ELF-1 (cell line): ENCODE measurements at places on chromosomes 11 and 22.

GRCh38 chr22:30920407-30920806 lies 48.2 kb downstream of the MORC2 start:
- DNase-seq = peak; percentile 77

DNA sequence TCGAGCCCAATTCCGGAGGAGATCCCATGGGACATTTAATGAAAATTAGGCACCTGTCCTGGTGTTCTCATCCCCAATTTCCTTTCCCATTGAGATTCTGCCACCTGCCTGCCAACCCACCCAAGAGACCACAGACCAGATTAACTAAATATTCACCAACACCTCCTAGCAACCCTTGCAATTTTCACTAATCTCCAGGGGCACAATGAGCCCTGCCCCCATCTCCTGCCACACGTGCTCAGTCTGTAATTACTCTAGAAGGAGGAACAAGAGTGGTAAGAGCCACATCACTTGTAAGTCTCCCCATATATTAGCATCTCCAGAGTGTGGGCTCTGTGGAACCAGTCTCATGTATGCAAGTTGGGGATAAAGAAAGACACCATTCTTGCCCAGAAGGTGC lies 38.0 kb downstream of the IL18BP start:
- DNase-seq = no peak

DNA sequence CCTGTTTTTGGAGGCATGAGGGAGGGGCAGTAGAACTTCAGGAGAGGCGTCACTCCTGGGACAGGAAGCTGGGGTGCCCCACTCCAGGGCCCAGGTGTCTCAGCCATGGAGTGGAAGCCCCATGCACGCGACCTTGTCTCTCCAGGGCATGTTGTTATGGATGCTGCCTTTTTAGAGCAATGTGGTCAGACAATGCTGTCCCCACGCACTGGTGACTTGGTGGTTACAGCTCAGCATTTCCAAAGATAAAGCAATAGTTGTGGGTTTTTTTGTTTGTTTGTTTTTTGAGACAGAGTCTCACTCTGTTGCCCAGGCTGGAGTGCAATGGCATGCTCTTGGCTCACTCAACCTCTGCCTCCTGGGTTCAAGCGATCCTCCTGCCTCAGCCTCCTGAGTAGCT lies 22.3 kb downstream of the EIF4G2 start:
- no peak for DNase-seq

DNA sequence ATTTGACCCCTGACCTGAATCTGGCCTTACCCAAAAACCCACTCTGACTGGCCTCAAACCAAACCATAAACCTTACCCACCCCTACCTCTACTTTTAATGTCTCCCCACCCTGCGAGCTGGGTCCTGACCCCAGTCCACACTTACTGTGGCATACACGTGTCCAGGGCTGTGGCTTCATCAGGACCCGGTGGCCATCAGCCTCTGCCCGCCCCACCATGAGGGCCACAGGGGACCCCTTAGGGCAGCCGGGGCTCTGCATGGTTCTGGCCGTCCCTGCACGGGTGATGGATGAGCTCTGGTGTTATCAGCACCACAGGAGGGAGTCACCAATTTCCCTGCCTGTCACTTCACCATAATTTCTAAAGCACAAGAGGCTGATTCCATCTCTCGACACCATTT lies 87.5 kb upstream of the LMO1 start:
- no peak for DNase-seq

DNA sequence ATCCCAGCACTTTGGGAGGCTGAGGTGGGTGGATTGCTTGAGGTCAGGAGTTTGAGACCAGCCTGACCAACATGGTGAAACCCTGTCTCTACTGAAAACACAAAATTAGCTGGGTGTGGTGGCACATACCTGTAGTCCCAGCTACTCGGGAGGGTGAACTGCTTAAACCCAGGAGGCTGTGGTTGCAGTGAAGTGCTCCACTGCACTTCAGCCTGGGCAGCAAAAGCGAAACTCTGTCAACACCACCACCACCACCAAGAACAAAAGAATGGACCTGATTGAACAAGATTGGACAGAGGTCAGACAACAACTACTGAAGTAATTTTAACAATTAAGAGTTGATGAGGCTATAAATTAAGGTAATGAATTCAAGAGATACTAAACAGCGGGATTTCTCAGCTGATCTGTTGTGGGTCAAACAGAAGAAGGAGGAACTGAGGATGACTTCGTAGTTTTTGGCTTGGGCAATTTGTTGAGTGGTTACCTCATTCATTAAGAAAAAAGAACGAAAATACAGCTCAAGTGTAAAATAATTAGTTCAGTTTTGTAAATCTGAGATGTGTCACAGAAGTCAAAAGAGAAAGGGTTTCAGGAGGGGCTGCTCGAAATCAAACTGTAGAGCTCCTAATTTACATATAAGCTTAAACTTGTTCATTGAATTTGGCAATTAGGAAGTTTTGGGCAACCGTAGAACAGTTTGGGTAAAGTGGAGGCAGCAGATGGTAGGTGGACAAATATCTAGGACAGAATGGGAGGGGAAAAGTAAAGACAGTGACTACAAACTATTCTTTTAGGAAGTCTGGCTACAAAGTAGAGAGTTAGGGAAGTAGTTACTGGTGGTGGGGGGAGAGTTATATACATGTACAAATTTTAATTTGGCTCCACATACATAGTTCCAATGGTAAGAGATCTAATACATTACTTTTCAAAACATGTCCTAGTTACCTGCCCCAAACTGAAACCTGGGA lies 4.5 kb downstream of the IL18 start:
- DNase-seq = no peak

DNA sequence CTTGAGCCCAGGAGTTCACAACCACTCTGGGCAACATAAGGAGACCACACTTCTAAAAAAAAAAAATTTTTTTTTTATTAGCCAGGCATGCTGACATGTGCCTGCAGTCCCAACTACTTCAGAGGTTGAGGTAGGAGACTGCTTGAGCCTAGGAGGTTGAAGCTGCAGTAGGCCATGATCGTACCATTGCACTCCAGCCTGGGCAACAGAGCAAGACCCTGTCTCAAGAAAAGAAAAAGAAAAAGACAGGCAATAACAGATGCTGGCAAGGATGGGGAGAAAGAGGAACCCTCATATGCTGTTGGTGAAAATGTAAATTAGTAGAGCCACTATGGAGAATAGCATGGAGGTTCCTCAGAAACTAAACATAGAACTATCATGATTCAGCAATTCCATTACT lies 64.8 kb downstream of the PAK1 start:
- no peak for DNase-seq

DNA sequence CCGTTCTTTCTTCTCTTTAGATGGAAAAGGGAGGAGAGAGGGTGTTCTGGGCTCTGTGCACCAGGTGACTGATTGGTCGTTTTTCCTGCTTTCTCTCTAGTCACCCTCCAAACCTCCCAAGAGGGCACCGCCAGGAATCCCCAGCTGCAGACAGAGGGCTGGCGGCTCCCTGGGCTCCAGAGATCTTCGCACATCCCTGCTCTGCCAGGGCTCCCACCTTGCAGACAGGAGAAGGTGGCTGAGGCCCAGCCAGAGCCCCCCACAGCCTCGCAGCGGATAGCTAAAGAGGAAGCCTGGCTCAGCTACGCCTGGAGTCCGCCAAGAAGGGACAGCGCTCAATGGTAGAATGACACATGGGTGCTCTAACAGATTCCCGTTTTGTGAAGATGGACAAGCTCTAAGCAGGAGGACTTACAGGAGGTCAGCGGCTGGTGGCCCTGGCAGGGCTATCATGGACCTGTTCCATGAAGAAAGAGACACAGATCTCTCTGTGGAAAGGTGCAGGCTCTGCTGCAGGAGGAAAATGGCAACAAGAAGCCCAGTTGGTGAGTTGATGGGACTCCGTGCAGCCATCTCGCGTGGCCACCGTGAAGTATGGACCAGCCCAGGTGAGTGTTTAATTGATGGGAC lies 976.9 kb downstream of the BRD1 start:
- no peak for DNase-seq

- peak; percentile 29 for DNase-seq
Observed at GRCh38 chr11:10796191-10796590, 12.5 kb downstream of the EIF4G2 start.

DNA sequence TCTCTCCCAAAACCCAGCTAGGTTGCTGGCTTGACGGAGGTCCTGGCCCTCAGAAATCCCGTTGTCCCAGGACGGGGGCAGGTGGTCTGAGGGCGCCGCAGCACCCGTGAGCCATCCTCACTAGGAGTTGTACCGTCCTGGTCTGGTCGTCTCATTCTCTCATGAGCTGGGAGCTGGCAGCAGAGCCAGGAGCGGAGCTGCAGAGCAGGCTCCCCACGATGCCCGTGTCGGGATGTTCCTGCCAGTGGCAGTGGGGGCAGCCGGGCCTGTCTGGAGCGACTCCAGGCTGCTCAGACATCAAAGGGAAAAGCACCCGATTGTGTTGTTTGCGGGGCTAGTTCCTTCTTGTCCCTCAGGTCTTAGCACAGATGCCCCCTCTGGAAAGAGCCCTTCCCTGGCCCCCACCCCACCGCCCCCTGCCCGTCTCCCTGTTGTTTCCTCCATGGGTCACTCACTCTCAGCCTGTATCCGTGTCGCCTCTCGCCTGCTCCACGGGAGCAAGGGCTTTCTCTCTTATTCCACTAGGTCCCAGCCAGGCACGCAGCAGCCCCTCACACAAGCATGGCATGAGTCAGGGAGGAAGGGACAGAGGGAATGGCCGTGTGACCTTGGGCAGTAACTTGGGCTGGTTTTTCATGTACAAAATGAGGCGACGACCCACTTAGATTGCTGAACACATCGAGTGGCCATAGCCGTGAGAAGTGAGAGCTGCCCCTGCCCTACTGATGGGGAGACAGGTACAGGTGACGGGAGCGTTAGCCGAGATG lies 23.2 kb upstream of the MGAT3 start:
- DNase-seq = no peak

DNA sequence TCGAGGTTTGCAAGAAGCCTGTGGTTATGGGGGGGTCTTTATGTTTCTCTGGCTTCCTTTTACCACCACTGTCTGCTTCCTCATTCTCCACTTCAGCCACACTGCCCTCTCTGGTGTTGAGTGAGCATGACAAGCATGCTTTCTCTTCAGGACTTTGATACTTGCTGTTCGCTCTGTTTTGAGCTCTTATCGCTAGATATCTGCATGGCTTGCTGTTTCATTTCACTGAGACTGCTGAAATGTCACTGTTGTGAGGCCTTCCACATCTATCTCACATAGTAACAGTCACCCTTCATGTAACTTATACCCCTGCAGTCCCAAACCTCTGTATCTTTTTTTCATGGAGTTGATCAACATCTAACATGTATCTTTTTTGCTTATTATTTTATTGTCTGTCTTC lies 59.8 kb downstream of the TMEM135 start:
- peak; percentile 51 for DNase-seq

DNA sequence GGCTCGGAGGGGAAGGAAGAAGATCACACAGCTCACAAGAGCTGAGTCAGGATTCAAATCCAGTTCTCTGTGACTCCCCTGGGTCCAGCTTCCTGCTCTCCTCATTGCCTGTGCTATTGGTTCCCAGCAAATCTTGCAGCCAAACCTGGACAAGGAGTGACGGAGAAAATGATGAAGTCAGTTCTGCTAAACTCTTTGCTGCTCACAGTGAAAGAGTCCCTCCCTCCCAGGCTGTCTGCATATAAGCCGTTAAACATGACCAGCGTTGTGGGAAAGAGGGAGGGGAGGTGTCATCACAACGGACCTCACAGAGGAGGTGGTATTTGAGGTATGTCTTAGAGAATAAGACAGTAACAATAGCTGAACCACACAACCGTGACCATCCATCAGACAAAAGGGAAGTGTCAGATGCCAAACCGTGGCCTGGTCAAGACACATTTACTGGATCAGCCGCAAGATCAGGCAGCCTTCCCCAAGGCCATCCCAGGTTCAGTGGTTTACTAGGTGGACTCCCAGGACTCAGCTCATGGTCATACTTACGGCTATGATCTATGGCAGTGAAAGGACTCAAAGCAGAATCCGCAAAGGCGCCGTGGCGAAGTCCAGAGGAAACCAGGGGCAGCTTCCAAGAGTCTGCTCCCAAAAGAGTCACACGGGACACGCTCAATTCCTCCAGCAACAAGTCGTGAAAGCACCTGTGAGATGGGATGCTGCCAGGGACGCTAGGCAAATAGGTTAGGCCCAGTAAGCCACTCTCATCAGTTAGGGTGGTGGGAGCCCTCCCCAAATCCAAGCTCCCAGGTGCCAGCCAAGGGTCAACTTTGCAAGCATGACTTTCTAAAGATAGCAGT lies 2.8 kb upstream of the CYTH4 start:
- peak; percentile 35 for DNase-seq

DNA sequence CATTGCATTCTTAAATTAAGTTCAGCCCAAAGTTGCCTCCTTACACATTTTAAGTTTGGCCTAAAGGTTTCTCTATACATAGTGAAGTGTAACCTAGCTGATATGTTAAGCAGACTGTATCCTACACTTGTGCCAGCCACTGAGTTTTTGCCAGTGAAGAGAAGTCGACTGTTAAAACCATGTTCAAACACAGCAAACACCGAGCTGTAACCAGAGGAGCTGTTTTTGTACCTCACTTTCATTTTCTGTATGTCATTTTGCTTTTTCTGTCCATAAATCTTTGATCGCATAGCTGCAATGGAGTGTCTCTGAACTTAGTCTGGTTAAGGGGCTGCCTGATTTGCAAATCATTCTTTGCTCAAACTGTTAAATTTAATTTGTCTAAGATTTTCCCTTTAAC lies 403.7 kb downstream of the LUZP2 start:
- DNase-seq = no peak

DNA sequence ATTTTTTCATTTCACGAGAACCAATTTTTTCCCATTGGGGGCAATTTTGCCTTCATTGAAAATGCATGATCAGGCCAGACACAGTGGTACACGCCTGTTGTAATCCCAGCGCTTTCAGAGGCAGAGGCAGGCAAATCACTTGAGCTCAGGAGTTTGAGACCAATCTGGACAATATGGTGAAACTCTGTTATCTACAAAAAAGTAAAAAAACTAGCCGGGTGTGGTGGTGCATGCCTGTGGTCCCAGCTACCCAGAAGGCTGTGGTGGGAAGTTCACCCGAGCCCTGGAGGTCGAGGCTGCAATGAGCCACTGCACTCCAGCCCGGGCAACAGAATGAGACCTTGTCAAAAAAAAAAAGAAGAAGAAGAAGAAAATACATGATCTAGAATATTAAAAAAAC lies 19.2 kb upstream of the UPK3A start:
- no peak for DNase-seq

GRCh38 chr22:47371263-47372090 lies 609.0 kb downstream of the TBC1D22A start:
- DNase-seq = no peak

GRCh38 chr11:95877291-95877690 lies 46.6 kb downstream of the MTMR2 start:
- no peak for DNase-seq

GRCh38 chr11:128508770-128509510 lies 78.4 kb downstream of the ETS1 start:
- no peak for DNase-seq

DNA sequence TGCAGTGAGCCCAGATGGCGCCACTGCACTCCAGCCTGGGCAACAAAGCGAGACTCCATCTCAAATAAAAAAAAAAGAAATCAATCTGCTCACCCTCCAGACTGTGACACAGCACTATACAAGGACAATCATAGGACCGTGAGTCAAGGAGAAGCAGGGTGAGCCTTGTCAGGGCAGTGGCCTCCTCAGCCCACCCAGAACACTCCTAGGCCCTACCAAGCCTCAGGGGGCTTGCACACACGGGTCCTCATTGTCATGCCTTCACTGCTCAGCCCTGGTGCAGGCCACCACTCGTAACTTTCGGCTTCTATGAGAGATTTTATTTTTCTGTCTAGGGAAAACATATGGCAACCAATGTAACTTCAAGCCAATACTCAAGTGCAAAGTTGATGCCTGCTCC lies 35.8 kb downstream of the DGCR2 start:
- DNase-seq = no peak

GRCh38 chr11:125679397-125679796 lies 1.2 kb downstream of the ACRV1 start:
- no peak for DNase-seq
